ENCODE measurements at places on chromosomes 7 and 10.

DNA sequence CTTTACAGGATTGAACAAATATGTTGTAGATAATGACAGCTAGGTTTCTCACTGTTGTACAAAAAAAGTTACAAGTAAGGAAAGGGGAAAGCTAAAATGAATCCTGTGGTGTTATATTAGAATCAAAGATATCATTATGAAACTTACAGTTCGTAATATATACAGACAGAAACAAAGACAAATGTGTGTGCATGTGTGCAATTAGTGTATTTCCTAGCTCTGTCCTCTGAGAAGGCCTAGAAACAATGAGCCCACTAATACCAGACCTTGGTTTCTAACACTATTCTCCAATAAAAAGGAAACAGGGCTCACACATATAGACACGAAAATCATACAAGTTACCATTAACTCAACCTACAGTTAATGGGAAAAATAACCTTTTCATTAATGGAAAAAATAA is 8.0 kb downstream of the KDM7A start:
- no peak for DNase-seq

DNA sequence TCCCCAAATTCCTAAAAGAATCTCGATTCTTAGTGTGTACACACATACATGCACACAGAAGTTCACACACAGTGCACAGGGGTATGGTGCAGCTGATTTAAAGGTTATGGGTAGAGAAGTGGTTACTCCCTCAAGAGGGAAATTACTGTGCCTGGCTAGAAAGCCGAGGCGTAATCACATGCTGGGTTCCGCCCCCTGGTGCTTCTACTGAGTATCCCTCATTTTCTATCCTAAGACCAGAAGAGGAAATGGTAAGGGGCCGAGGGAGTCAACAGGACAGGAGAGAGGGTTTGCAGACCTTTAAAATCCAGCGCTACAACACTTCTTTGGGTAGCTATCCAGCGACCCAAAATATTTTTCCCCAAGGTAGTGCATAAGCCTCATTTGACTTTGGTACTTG is 147.3 kb upstream of the TMEM196 start:
- DNase-seq: no peak

DNA sequence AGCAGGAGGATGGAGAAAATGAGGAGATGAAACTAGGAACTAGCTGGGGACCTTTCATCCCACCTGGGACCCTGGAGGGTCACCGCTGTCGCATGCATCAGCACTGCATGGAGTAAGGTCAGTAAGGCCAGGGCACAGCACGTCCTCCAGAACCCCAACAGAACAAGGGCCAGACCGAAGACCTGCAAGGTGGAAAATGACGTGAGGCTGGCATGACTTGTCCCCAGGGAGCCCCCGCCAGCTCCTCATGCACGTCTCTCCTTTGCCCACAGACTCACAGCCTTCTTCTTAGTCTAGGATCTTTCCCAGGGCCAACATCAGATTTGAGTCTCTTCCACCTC is 4.7 kb downstream of the ZNF488 start:
- no peak for DNase-seq

- no peak for DNase-seq
These were observed 355.2 kb downstream of the TNS3 start for GRCh38 chr7:47226696-47227095.

- DNase-seq: no peak
These were observed 139.1 kb upstream of the RHEB start for GRCh38 chr7:151658778-151659177.

DNA sequence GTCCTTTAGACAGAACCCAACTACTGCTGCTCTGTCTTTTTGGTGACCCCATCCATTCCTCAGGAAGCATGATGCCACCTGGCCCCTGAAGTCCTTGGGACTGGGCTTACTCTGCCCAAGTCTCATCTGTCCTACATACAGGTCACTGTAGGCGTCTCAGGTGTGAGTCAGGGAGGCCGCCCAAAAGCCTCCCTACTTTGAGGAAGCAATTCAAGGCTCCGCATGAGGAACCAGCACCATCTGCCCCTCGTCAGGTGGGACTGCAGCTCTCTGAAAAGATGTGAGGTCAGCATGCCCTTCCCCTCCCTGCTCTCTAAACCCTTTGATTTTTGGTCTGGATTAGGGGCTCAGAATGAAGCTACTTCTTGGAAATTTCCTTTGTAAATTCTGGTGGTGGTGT is 354.8 kb downstream of the CXCL12 start:
- DNase-seq: peak; percentile 62

DNA sequence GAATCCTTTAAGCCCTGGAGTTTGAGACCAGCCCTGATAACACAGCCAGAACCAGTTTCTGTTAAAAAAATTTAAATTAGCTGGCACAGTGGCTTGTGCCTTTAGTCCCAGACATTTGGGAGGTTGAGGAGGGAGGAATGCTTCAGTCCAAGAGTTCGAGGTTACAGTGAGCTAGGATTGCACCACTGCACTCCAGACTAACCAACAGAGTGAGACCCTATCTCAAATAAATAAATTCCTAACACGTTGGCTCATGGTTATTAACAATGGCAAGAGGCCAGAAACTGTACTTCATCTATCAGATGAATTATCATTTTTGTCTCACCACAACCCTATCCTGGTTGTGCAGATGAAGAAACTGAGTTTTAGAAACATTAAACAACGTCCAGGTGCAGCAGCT is 2.1 kb upstream of the PPIA start:
- DNase-seq: no peak

DNA sequence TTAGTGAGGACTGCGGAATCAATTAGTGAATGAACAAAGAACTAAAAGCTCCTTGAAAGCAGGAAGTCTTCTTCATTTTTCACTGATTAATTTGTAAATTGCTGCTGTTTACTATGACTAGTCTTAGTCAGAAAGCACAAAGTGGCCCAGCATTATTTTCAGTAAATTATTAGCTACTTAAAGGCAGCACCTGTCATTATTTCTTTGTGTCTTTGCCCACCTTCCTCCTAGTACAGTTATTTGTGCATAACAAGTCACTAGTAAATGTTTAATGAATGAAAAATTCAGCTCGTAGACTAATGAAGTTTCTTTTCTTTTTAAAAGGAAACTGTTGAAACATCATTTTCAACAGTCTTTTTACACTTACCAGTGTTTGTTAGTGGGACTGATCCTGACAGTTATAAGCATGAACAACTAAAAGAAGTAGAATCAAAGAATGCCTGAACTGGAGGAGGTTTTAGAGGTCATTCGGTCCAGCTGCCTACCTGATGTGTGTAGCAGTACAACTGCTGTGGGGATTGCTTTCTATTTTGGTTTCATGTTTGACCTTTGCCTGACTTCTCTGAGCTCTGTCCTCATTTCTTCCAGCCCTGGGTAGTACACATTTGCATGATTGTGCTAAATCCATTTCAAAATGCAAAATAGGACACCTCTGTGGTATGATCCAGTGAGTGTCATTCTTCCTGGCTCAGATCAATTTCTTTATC is 140.0 kb upstream of the PHYHIPL start:
- DNase-seq: no peak

DNA sequence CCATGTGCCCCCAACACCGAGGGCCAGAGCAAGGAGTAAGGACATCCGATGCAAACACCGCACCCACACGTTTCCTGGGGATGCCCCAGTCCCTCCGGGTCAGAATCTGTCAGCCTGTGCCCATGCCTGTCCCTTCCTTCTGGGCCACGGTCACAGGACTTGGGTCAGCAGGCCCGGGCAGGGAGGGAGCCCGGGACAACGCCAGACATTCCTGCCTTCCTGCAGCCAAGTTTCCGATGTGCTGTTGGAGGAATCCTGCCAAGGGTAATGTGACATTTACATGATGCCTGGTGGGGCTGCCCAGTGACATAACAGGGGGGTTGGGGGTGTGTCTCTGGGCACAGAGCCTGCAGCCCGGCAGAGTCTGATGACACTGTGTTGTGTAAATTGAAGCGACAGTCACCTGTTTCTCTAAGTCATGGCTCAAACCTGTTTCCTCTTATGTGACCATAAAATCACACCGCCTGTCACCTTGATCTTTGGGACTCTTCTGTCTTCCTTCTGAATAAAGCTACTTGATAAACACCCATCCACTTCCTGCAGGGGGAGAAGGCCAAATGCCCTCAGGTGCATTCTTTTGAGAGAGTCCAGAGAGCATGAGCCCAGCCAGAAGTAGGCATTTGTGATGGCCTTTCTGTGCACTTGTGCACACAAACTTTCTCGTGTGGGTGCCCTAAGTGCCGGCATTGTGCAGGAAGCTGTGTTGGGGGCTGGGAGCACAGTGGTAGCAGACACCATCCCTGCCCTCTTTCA is 175.3 kb upstream of the RHEB start:
- DNase-seq: peak; percentile 84

DNA sequence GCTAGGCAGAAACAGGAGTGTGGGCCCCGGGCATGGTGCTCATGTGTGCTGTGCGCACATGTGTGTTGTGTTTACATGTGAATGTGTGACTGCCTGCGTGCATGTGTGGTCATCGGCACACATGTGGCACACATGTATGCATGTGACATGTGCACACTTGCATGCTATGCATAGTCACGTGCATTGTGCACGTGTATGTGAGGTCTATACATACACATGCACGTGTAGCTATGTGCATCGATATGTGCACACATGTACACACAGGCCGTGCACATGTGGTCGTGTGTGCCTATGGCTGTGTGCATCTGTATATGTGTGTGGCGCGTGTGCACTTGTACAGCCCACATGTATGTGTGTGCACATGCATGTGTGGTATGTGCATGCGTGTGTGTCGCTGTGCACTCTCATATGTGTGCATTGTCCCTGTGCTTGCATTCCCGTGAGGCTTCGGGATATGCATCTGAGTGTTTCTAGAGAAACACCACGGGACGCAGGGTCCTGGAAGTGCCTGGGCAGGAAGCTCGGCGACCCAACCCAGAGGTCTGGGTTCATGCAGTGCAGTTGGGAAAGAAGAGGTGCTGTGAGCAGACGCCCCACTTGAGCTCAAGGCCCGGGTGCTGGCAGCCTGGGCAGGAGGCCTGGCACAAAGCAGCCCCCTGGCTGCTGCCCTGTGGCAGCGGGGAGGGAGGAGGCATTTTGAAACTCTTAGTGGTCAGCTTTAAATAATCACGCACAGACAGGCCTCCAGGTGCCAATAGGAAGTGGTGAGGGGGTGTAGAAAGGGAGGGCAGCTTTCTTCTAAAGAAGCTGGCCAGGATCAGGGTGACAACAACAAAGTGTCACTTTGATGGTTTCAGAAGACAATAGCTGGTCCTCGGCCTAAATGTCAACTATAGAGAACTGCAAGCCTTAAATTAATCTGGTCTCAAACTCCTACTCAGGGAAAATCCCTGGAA is 410.0 kb upstream of the MGMT start:
- DNase-seq: no peak

Measured in cardiac septum (tissue), 1 donor.